Mesangial cell (primary cell): ENCODE measurements at places on chromosomes 2 and 18. TPM values are rescaled to one million over a fixed set of nuclear protein-coding genes. Genes with fewer than 3 reads are reported as not detected.

CAVIN2 gene
- total RNA-seq = 2.3 and 3.0 TPM in 2 replicates

OXER1 gene
- total RNA-seq = 0.13 and 0.16 TPM in 2 replicates

CHCHD5 gene
- 23.1 and 57.3 TPM in 2 replicates for total RNA-seq

DIPK1C gene
- 0.13 TPM in 1 of 2 replicates, not detected in the other for total RNA-seq

NT5C1B gene
- not detected in 2 replicates for total RNA-seq

INPP5D gene
- total RNA-seq = 0.16 and 2.7 TPM in 2 replicates

GKN1 gene
- not detected in 2 replicates for total RNA-seq

BBS5 gene
- total RNA-seq = 3.6 and 4.4 TPM in 2 replicates

MC2R gene
- not detected in 2 replicates for total RNA-seq

ERFE gene
- total RNA-seq = 34.5 and 35.4 TPM in 2 replicates

SCYGR4 gene
- not detected in 2 replicates for total RNA-seq

CD207 gene
- total RNA-seq = not detected in 2 replicates

MBD2 gene
- 14.3 and 17.9 TPM in 2 replicates for total RNA-seq

QPCT gene
- total RNA-seq = 17.9 and 23.2 TPM in 2 replicates

ST8SIA5 gene
- 0.13 TPM in 1 of 2 replicates, not detected in the other for total RNA-seq

REG3G gene
- total RNA-seq = not detected in 2 replicates

STON1 gene
- total RNA-seq = 2.1 and 4.6 TPM in 2 replicates

TMEM17 gene
- total RNA-seq = 1.6 and 2.8 TPM in 2 replicates

CHRND gene
- total RNA-seq = not detected in 2 replicates

PSMA8 gene
- not detected in 2 replicates for total RNA-seq

FBLN7 gene
- 0.49 and 1.9 TPM in 2 replicates for total RNA-seq

DDX18 gene
- total RNA-seq = 23.5 and 34.9 TPM in 2 replicates

STAMBP gene
- total RNA-seq = 24.0 and 28.8 TPM in 2 replicates

SMCHD1 gene
- 17.5 and 34.1 TPM in 2 replicates for total RNA-seq
